Activated T-helper 9 cell treated with anti-CD3 and anti-CD28 coated beads, Interleukin-2, amount 50 U/mL, for 16 hours (primary cell): ENCODE measurements at places on chromosomes 3 and 15.

DNA sequence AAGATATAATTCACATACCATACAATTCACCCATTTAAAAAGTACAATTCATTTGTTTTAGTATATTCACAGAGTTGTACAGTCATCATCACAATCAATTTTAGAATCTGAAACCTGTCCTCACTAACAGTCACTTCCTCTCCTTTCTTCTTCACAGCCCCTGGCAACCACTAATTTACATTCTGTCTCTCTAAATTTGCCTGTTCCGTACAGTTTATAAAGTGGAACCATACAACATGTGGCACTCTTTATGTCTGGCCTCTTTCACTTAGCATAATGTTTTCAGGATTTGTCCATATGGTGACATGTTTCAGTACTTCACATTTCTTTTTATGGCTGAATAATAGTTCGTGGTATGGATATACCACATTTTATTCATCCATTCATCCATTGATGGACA is 22.7 kb downstream of the ERICH6 start:
- DNase-seq, result no peak

GRCh38 chr3:165635791-165636683 is 201.2 kb downstream of the BCHE start:
- no peak for DNase-seq

- DNase-seq, result no peak
These were observed 6.6 kb upstream of the CCNL1 start for GRCh38 chr3:157166561-157166960.

DNA sequence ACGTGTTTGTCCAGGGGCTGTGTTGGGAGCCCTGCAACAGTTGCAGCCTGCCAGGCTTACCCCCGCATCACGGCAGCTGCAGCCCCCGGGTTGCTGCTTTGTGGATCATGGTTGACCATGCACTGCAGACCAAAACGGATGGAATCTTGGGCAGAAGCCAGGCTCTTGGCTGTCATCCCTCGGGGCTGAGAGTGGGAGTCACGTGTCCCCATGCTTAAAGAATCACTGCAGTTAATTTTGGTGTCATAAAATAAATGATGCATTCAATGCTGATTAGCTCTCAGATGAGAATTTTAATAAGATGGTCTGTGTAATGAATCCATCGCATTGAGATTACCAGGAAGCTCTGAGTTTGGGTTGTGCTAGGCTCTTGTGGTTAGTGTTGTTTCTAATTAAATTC is 115.6 kb downstream of the CHDH start:
- DNase-seq, result no peak

- no peak for DNase-seq
These were observed 50.6 kb downstream of the IQSEC1 start for GRCh38 chr3:13022348-13023234.

GRCh38 chr3:74066456-74066855 is 441.7 kb upstream of the PDZRN3 start:
- DNase-seq, result no peak

GRCh38 chr15:62766599-62766998 is 275.9 kb upstream of the TPM1 start:
- DNase-seq, result no peak

DNA sequence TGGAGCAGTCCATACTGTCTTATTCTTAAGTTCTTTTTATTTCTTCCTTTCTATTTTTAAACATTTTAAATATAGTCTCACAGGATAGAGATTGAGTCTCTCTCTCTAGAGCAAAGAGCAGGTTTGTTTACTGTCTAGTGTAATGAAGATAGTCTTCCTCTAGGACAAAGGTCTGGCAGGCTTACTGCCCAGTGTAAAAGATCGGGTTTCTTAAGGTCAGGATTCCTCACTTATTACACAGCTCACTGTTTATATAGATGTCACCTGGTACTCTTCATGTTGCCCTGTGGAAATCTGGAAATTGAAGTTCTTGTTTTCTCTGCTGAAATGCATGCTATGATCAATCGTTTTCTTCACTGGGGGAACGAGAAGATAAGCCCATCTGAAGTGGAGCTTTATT is 76.0 kb downstream of the ZBBX start:
- DNase-seq, result no peak

- no peak for DNase-seq
These were observed 196.7 kb upstream of the TBC1D5 start for GRCh38 chr3:17939157-17939556.

DNA sequence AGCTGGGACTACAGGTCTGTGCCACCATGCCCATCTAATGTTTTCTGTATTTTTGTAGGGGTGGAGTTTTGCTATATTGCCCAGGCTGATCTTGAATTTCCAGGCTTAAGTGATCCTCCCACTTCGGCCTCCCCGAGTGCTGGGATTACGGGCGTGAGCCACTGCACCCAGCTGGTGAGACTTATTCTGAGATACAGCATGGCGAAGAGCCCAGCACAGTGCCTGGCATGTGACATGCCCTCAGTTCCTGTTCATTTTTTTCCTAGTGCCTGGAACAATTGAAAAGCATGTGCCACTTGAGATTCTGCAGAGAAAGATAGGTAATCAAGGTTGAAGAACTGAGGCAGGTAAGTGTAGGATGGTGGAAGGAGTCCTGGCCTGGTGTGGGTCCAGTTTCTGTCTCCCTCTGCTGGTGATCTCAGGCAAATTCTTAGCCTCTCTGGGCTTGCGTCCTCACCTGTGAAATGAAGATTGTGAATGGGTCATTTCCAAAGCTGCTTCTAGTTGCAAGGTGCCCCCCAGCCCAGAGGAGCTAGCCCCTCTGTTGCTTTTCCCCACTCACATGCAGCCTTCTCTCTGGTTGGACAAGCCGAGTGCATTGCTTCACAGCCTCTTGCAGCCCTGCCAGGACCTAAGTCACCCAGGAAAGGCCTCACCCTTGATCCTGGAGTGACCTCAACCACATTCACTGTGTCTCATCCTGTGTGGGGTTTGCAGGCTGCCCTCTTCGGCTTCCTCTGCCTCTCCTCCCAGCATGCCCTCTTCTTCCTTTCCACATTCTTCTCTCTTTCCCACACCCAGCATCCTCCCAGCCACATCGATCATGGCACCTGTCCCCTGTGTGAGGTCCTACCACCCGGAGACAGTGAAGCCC is 4.3 kb upstream of the RHCG start:
- DNase-seq, result no peak

GRCh38 chr3:133542871-133543270 is 30.6 kb upstream of the CDV3 start:
- no peak for DNase-seq

GRCh38 chr3:172300862-172301261 is 147.4 kb downstream of the GHSR start:
- no peak for DNase-seq

GRCh38 chr15:33314069-33314468 is 3.3 kb downstream of the RYR3 start:
- DNase-seq, result no peak
